T-helper 22 cell (primary cell): ENCODE measurements at places on chromosomes 5 and 9.
A peak's percentile ranks its signal among the peaks of the same experiment; 100 is the strongest.

- no peak for DNase-seq
These were observed 4.9 kb downstream of the SLC25A51 start for GRCh38 chr9:37899041-37899440.

GRCh38 chr9:86828631-86829030 lies 118.7 kb downstream of the GAS1 start:
- DNase-seq: no peak

DNA sequence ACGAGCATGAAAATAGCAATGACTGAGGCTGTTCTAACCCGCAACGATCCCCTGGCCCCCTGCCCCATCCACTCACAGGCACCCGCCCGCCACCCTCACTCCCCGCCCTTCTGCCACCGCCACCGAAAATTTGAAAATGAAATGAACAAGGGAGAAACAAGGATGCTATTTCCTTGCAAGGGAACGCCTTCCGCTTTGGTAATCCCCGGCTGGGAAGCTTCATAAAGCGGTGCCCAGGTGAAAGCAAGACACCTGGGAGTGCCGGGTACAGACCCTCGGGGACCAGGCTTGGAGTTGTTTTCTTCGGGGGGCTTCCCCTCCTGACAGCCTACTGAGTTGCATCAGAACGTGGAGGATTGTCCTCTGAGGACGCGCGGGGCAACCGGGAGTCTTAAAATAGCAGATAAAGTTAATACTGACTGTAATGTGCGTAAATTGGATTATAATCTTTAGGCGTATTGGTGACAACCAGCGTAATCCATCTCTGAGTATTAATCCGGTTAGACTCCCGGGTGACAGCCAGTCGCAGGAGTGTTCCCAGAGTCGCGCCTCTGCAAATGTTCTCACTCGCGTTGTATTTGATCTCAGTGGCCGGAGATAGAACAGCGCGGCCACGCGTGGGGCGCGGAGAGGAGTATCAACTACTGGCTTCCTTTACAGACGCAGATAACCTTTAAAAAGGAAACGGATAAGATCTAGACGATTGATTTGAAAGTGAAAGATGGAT lies 885 bp upstream of the MLLT3 start:
- DNase-seq: peak; percentile 59

GRCh38 chr9:115525111-115526058 lies 407.4 kb upstream of the TNC start:
- DNase-seq: no peak

DNA sequence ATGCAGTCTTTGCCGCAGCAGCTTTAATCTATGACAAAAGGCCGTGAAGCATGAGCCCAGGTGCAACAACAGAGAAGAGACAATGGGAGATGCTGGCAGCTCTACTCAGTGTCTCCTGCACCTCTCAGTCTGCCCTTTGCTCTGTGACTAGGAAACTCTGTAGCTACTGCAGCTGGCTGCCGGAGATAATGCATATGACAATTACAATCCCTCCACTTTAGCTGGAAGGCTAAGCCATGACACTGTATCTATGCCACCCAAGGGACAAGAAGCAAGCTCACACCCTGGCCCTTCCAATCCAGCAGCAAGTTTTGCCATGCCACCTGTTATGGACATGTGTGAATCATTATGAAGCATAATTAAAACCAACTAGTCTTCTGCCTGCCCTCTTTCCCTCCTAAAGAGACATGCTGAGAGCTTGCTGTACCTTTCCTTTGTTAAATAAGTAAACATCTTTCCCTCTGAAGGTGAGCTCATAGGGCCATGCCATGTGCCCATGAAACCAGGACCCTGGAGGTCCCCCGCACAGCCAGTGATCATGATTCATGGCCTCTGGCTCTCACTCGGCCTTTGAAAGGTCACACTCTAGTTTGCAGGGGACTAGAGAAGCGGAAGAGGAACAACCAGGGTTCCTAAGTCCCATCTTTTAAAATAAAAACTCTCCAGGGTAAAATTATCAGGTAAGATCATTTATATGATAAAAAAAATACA lies 219.4 kb downstream of the SPOCK1 start:
- no peak for DNase-seq

GRCh38 chr5:80165452-80165851 lies 90.4 kb downstream of the SERINC5 start:
- DNase-seq: no peak
